NCI-H774 (cell line): ENCODE measurements at places on chromosomes 2 and 18.
A peak's percentile ranks its signal among the peaks of the same experiment; 100 is the strongest.

GRCh38 chr2:215031321-215031720 lies 107.1 kb downstream of the ABCA12 start:
- DNase-seq: no peak

GRCh38 chr18:45628979-45629958 lies 14.0 kb downstream of the SLC14A2 start:
- no peak for DNase-seq

DNA sequence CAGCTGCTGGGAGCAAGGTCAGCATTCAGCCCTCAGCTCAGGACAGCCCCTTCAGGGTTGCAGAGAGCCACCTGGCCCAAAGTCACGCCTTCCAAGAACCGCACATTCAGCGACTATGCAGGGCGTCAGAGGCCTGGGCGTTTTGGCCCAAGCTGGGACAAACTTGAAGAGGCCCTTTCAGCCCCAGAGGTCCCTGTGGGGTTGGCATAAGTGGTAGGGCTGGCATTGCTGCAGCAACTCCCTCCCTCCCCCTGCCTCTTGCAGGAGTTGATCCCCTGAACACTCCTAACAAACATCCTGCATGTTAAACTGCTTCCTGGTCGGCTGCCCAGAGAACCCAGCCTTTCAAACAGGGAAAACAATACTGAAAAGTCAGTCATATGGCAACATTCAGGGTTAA lies 192.9 kb upstream of the SMAD2 start:
- DNase-seq: no peak

DNA sequence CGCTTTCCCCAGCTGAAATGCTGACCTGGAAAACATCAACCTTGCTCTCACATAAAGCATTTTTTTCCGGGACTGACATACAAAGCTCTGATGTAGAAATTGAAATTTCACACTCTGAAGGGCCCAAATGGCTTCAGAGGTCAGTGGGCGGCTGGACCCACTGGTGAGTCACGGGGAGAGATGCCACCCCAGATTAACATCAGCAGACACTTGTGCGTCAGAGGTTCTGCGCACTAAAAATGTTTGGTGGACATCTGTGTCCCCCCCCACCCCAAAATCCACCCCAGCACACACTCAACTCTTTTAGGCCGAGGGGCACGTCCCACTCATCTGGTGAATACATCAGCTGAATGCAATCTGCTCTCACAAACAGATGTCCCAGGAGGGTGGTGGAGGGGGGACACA lies 208.9 kb downstream of the ASB1 start:
- no peak for DNase-seq

GRCh38 chr2:200507179-200507578 lies 2.7 kb downstream of the KCTD18 start:
- no peak for DNase-seq

GRCh38 chr18:75320506-75320905 lies 107.0 kb downstream of the SMIM21 start:
- DNase-seq: no peak

GRCh38 chr2:605674-606608 lies 71.3 kb downstream of the TMEM18 start:
- no peak for DNase-seq

GRCh38 chr18:32360682-32361345 lies 109.9 kb downstream of the GAREM1 start:
- no peak for DNase-seq

GRCh38 chr2:157929871-157930667 lies 53.9 kb upstream of the ACVR1 start:
- DNase-seq: no peak

- DNase-seq: no peak
Measured at GRCh38 chr2:227460070-227460485, 11.9 kb upstream of the AGFG1 start.

- DNase-seq: no peak
Measured at GRCh38 chr2:62672601-62673000, 32.9 kb upstream of the EHBP1 start.

DNA sequence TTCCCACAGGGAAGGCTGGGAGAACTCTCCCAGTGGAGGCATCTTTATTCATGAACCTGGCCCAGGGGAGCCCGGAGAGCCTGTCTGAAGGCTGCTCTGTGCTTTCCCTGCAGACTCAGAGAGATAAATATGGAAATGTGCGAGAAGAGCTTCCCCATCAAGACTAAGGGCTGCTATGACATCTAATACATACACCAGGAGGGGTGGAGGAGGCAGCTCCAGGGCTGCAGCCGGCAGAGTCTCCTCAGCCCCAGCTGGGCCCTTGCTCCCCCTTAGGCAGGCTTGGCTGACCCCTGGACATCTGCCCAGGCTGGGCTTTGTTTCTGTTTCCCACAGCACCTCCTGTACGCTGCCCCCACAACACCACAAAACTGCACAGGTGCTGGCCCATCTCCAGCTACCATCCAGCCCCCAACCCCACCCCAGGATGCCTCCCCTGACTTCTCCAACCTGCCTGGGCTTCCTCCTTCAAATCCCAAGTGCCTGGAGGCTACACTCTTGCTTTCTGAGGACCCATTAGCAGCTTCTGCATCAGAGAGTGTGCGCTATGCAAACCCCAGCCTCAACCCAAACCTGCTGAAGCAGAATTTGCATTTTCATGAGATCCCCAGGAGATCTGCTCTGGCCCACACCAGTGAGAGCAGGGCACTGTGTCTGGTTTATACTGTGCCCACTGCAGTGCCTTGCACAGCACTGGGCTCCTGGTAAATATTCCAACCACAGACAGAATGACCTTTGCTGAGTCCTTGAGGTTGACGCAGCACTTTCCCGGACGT lies 96.8 kb downstream of the VSNL1 start:
- DNase-seq: no peak

DNA sequence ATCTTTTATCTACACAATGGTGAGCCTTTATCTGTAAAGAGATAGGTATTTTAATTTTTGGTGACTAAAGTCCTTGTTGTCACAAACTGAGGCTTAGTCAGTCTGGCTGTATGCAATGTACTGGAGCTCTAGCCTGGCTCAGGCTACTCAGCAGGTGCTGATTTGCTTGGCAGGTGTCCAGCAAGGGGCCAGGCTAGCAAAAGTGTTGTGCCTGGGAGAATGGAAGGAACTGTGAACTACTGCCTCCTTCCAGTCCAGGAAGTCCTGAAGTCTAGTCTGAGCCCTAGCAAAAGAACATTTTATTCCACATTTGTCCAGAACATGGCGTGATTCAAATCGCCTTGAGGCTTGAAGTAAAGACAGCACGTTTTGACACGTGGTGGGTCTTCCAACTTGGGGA lies 260.5 kb downstream of the CCDC85A start:
- DNase-seq: peak; percentile 43

DNA sequence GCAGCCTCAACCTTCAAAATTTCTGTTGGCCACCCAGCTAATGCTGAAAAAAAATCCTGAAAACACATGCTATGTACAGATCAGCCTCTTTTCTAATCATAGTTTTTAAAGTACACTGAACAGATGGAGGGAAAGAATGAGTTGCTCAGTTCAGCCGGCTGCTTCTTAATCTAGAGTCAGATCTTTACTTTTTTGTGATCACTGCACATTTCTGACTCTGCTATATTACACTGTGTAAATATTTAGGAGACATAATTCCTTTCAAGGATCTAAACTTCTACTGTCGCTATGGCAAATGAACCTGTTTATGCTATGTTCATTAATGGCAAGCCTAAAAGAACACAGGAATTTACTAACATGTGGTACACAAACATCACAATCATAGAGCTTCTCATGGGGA lies 114.2 kb downstream of the SRBD1 start:
- no peak for DNase-seq

- no peak for DNase-seq
Measured at GRCh38 chr2:85436836-85437487, 18.4 kb downstream of the SH2D6 start.

DNA sequence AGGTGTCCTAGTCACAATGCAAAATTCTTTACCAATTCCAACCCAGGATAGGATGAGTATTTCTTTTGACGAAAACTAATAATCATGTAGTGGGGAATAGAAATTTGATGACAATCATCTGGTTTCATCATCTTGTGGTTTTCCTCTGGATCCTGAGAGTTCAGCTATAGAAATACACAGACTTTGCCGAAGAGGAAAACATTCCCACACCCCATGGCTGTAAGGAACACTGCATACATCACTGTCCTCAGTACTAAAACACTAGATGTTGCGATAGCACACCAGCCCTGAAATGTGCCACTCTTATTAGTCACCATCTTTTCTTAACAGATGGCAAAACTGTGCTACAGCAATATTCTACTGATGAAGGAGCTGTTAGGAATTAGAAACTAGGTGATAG lies 29.4 kb downstream of the CERKL start:
- DNase-seq: no peak

GRCh38 chr18:13412901-13413300 lies 194.3 kb downstream of the LDLRAD4 start:
- DNase-seq: no peak

DNA sequence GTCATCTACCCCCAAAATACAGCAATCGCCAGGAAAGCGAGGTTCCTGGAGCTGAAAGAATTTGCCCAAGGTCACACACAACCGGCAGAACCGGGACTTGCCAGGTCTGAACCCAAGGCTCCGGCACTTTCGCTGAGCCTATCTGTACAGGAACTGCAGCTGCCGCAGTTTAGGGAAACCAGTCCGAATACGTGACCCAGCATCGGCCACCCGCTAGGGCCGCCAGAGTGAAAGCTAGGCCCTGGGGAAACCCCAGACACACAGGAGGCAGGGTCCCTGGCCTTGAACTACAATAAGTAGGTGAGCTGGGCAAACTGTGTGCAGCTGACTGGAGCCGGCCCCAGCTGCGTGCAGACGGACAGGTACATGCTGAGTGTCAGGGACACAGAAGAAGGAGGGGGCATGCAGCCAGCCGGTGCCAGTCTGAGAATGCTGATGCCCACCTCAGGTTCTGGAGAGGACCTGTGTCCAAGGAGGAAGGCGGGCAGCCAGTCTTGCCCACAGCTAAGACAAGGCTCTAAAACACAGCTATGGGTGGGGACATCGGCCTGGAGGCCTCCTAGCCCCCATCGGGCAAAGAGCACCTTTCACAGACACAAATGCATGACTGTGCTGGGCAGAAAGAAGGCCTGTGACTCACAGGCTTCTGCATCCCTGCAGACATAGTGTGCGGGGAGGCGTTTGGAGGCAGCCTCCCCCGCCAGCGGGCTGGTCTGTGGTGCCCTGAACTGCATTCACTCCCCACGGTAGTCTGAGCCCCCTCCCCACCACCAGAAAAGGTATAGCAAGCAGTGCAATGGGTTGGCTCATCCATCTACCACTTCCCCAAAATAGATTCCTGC lies 107.4 kb upstream of the ID2 start:
- peak; percentile 31 for DNase-seq

DNA sequence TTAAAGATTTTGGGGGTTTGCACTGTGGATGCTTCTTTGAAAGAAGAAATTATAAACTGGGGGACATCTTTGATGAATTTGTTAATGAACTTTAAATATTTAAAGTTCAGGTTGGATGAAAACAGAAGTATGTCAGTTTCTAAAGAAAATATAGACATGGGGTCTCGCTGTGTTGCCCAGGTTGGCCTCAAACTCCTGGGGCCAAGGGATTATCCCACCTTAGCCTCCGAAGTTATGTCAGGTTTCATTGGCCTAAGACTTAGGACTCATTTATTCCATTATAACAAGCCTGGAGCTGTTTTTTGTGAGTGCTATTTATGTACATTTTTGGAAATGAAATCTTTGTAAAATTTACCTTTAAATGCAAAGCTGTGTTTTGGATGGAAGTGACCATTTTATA lies 2.5 kb downstream of the NAB1 start:
- no peak for DNase-seq
